ENCODE measurements at places on chromosomes 16 and 17. TPM values are rescaled to one million over a fixed set of nuclear protein-coding genes. Genes with fewer than 3 reads are reported as not detected.

CD300E gene
- polyA plus RNA-seq, result not detected

DNA sequence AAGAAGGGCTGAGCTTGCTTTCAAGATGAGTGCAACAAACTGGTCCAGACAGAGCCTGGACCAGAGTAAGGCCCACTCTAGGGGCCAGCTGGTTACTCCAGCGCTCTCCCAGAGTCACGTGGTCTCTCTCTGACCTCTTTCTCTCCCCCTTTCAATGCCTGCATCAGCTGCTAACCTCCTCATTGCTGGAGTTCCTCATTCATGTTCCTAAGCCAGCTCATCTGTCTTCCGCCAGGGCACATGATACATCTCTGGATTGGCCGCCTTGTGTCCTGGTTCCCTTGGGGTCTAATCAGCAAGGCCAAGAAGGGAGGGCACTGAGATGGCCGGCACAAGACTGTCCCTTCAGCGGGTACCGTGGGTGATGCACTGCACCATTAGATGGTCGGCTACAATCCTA, 26.9 kb upstream of the ZFP90 start:
- DNase-seq, result no peak

DNA sequence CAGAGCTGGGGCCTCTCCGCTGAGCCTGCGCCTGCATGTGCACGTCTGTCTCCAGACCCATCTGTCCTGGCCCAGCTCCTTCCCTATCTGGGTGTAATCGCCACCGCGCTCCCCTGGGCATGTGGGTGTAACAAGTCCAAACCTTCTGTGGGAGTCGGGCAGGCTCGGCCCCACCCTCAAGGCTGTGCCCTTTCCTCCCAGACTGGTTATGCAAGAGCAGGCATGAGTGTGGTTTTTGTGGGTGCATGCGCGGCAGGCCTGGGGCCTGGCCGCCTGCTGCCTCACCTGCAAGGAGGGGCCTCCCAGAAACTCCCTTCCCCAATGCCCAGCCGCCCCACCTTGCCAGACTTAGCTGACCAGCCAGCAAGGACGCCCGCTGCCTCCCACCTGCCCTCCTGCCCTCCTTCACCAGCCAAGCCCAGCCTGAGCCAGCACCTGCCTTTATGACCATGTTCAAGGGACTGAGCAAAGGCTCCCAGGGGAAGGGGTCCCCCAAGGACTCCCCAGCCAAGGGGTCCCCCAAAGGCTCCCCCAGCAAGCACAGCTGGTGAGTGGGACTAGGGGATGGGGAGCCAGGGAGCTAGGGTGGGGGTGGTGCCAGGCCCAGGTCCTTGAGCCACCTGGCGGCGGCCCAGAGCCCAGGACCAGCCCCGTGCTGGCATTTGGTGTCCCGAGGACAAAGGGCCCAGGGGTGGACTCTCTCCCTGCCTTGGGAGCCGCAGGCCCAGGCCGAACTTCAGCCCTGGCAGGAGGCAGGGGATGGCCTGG, at the start of gene EVPLL:
EVPLL (plus strand) TSS at position 342 of the 768 bp plus-strand sequence. CDS start 3,160 bp downstream, outside the sequence.
- peak; percentile 94 for DNase-seq

KRTAP17-1 gene
- not detected for polyA plus RNA-seq

- no peak for DNase-seq
Observed at GRCh38 chr16:88839026-88839529, 17.7 kb downstream of the GALNS start.

- DNase-seq, result peak; percentile 70
Observed at GRCh38 chr16:82638095-82638798, 11.5 kb downstream of the CDH13 start.

TMEM114 gene
- not detected for polyA plus RNA-seq

ADAD2 gene
- not detected for polyA plus RNA-seq

ARHGDIG gene
- not detected for polyA plus RNA-seq

- DNase-seq, result no peak
Observed at GRCh38 chr17:39608142-39608981, 642 bp upstream of the NEUROD2 start.

DNA sequence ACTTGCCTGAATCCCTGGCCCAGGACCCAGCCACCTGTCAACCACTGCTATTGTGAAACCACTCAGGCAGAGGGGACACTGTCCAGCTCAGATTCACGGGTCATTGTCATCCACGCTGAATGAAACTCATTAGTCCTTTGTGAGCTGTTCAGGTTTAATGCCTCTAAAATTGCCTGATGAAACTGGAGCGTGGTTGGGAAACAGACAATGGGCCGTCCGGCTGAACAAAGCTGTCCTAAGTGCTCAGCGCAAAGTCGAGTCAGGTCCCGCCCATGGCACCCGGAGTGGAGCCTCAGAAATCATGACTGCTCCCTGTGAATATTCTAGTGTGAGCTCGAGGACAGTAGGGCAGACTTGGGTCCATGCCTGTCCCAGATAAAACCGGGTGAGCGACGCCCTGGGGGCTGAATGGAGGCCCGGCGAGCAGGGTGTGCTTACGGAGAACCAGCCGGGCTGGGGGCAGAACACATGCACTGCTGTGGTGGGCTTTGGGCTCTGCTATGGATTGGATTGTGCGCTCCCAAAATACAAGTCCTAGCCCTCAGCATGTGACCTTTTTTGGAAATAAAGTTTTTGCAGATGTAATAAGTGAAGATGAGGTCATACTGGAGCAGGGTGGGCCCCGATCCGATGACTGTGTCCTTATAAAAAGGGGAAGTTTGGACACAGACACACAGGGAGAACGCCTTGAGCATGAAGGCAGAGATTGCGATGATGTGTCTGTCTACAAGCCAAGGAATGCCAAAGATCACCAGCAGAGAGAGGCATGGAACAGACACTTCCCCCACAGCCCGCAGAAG, 12.9 kb upstream of the CMIP start:
- no peak for DNase-seq

DNA sequence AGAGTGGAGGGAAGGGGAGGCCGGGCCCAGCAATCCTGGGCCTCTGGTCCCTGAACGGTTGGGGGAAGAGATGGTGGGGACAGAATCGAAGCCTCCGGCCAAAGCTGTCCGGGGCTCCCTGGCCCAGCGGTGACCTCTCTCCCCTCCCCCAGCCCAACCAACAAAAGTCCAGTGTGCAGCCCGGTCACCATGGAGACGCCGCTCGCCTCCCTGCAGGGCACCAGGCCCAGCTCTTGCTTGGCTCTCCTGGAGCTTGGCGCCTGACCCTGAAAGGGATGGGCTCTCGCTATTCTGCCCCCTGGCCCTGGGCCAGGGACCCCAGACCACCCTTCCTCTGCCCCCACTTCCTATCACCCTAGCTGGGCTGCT, 1.3 kb downstream of the METRN start:
- DNase-seq, result no peak

CDH13 gene
- polyA plus RNA-seq, result 130 TPM

- DNase-seq, result peak; percentile 88
Observed at GRCh38 chr16:13168091-13168572, 266.7 kb downstream of the SHISA9 start.

KRTAP3-1 gene
- not detected for polyA plus RNA-seq

DNA sequence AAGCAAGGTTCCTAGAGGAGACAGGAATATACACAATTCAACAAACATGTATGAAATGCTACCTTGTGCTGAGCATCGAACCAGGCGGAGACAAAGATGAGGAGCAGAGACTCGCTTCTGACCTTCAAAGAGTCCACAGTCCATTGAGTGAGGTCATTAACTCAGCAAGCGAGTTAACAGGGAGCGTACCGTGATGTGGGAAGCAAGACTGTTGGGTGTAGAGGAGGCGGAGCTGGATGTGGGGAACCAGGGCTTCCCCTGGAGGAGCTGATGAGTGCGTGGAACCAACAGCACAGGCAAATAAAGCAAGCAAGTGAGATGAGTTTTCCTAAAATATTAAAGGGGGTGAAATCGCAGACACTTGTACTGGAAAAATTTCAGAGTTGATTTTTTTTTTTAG, 65.0 kb downstream of the NXN start:
- no peak for DNase-seq

DNA sequence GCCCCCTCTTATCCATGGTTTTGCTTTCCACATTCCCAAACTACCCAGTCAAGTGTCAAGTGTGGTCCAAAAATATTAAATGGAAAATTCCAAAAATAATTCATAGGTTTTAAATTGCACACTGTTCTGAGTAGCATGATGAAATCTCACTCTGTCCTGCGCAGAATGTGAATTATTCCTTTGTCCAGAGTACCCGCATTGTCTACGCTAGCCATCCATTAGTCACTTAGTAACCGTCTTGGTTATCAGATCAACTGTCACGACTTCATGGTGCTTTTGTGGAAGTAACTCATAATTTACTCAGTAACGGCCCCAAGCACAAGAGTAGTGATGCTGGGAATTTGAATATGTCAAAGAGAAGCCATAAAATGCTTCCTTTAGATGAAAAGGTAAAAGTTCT, 94.9 kb downstream of the SLC39A11 start:
- DNase-seq, result no peak

NOXO1 gene
- polyA plus RNA-seq, result 0.52 TPM

OVCA2 gene
- 68.4 TPM for polyA plus RNA-seq

GRCh38 chr17:40427002-40427491, 9.4 kb upstream of the TOP2A start:
- no peak for DNase-seq

- DNase-seq, result no peak
Observed at GRCh38 chr16:12150600-12150999, 174.1 kb downstream of the SNX29 start.

DOC2B gene
- polyA plus RNA-seq, result not detected

DNA sequence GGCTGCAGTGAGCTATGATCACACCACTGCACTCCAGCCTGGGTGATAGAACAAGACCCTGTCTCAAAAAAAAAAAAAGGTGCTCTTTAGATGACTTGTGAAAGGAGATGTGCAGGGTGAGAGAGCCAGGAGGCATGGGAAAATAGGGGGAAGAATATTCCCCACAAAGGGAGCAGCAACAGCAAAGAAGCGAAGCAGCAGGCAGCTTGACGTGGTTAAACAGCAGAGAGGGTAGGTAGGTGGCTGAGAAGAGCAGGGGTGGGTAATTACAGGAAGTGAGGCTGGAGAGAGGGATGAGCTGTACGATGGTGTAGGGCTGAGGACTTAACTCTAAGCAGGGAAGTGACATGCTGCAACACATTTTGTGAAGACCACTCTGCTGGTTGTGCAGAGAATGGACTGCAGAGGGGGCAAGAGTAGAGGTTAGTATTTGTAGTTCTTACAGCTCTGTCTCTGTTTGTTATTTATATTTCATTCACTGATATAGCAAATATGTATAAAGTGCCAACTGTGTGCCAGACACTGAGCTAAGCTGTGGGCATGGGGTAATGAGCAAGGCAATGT, 1.6 kb downstream of the HEATR3 start:
- DNase-seq, result peak; percentile 16

DNA sequence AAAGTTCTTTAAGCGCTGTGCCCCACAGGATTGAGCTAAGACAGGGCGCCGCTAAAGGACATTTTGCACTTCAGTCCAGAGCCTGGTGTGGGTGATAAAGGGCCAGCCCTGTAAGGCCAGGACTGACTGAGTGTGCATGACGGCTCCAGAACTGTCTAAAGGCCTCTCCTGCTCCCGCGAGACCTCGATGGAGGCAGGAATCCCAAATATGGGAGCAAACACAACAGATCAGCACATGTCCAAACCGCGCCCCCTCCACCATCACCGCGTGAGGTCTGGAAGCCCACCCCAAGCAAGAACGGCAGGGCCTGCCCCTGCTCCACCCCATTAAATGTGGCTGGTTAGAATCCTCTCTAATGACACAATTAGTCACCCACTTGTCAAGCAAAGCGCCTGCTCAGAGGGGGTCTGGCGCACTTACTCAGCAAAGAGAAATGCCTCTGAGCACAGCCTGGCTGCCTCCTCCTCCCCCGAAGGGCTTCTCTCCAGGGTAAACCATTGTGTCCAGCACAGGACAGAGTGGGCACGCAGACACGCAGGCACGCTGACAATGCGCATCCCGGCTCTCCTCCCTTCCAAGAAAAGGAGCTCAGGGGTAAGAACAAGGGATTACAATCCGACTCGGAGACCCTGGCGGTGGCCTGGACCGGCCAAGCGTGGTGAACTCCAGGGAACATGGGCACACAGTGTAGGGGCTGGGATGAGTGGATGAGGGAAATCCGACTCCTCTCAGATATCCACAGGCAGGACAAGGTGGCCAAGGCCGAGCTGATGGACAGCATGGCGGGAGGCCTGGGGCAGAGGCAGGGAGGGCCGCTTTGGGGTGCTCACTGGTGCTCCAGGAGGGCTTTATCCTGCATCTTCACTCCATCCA, 1.5 kb downstream of the MXRA7 start:
- DNase-seq, result peak; percentile 80

DNA sequence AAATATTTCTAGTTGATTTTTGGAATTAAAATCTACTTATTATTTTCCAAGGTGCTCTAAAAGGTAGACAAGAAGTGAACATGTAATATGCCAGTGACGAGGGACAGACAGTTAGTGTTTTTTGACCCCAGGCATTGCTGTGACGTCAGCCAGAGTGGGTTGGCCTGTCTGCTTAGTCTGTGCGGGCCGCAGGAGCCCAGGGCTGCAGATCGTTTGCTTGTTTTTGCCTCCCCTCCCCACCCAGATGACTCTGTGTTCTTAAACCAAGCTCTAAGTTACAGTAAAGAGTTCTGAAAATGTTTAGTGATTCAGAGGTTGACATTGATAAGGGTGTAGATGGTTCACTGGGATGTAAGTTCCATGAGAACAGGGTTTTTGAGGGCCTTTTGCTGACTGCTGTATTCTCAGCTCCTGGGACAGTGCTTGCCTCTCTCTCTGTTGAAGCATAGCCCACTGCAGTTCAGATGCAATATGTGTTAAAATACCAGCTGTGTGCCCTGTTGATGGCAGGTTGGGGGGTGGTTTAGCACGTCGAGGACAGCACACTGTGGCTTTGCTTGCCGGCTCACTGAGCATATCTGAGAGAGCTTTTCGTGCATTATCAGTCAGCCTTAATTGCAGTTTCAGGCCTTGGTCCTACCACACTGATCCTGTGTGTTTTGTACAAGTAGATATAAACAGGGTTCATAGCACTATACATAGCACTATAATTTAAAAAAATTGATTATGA, 64.8 kb downstream of the SEC14L1 start:
- no peak for DNase-seq

DNA sequence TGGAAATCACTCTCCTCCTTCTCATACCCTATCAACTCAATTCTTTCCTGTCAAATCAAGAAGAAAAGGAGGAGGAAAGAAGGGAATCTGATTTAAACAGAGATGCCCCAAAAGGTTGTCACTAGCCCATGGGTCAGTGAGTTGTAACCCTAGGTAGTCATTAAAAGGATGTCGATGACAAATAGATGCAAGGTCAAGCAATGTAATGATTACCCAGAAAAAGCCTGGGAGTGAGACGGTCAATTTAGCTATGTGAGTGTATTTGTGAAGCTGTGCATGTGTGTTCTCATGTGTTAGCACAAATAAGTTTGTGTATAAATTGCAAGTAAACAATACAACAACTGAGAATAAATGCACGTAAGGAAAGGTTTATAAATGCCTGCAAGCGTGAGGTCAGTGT, 190.5 kb upstream of the PMFBP1 start:
- no peak for DNase-seq

All from mammary epithelial cell (primary cell).